Calu3 (cell line): ENCODE measurements at places on chromosomes 3 and 15.

- H3K36me3 ChIP-seq: no peaks in the 10 kb centered on the region
- no peaks in the 10 kb centered on the region for H3K4me1 ChIP-seq
- no peak for DNase-seq
- no peak overlapping the region for H3K4me3 ChIP-seq
- no peaks in the 10 kb centered on the region for H3K27me3 ChIP-seq
- no peak overlapping the region for H3K27ac ChIP-seq
These were observed 174.4 kb upstream of the FAM3D start for GRCh38 chr3:58840949-58841348.

GRCh38 chr3:128397484-128397883 lies 69.2 kb downstream of the DNAJB8 start:
- no peak for DNase-seq
- H3K27me3 ChIP-seq: no peaks in the 10 kb centered on the region
- H3K27ac ChIP-seq: no peak overlapping the region
- H3K4me1 ChIP-seq: no peaks in the 10 kb centered on the region

DNA sequence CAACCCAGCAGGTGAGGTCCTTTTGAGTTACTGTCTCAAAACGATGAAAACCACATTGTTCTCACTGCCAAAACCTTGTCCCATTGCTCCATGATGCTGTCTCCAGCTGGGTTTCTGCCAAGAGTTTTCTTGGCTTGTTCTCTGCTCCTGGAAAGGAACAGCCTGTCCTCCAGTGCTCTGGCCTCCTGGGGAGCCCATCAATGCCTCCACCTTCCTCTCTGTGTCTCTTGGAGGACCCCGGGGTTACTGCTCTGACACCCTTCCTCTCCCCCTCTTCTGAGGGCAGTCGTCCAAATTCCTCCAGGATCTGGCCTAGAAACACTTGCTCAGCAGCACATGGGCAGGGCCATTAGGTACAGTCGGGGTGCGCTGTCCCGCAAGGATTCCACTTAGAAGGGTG lies 63.9 kb upstream of the RGMA start:
- H3K4me3 ChIP-seq: no peak overlapping the region
- no peak overlapping the region for H3K27ac ChIP-seq
- H3K4me1 ChIP-seq: no peaks in the 10 kb centered on the region
- no peak for DNase-seq
- peaks cover 15% of the 10 kb centered on the region for H3K27me3 ChIP-seq

DNA sequence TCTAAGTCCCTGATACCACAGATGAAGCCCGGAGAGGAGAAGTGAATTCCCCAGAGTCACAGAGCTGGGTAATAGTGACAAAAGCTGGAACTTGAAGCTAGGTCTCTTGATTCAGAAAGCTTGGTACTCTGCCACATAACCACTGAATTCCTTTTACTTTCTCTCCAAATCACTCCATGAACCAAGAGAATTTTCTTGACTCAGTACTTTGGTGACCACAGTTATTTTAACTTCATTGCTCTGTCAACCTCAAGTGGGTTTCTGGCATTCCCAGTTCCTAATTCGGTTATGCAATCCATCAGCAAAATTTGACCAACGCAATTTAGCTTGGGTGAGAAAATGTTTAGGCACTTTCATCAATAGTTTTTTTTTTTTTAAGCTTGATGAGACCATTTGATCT lies 61.0 kb upstream of the PPARG start:
- DNase-seq: no peak
- peaks cover 8% of the 10 kb centered on the region for H3K36me3 ChIP-seq
- no peak overlapping the region for H3K27ac ChIP-seq
- no peak overlapping the region for H3K4me3 ChIP-seq
- no peaks in the 10 kb centered on the region for H3K27me3 ChIP-seq
- peaks cover 49% of the 10 kb centered on the region for H3K4me1 ChIP-seq

DNA sequence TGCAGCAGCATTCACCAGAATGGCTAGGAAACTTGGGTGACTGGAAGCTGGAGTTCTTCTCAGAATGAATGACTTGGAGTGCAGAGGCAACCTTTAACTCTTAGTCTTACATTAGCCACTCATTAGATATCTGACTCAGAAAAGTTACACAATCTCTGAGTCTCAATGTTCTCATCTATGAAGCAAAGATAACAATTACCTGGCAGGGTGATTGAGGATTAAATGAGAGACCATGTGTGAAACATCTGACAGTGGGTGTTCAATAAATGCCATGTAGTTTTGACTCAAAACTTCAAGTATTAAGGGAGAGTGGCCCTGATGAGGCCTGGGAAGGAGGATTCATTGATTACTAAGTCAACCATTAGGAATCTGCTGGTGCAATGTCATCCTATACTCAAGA lies 48.3 kb downstream of the MRPL3 start:
- H3K4me3 ChIP-seq: no peak overlapping the region
- no peaks in the 10 kb centered on the region for H3K27me3 ChIP-seq
- no peak for DNase-seq
- H3K27ac ChIP-seq: no peak overlapping the region

DNA sequence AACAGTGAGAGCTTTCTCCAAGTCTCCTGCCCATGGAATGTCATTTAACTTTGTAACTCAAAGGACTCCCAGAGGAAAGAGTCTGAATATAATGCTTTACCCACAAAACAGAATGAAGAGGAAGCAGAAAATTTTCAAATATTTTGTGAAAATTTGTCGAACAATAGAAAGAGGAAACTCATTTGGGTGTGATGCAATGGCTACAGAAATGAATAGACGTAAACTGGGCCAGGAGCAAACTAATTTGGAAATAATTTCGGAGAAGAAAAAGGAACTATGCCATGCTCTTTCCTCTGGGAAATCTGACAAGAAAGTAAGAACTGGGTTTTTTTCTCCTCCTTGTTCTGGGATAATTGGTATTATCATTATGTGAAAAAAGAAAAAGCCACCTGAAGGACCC lies 11.2 kb upstream of the SUMF1 start:
- H3K27me3 ChIP-seq: peaks cover 22% of the 10 kb centered on the region
- H3K4me1 ChIP-seq: peaks cover 8% of the 10 kb centered on the region
- no peaks in the 10 kb centered on the region for H3K36me3 ChIP-seq
- H3K4me3 ChIP-seq: no peak overlapping the region
- H3K27ac ChIP-seq: no peak overlapping the region
